ENCODE measurements at places on chromosomes 1 and 21.

GRCh38 chr1:19128968-19129514, 81.0 kb downstream of the UBR4 start:
- DNase-seq, result no peak

- DNase-seq, result no peak
Observed at GRCh38 chr1:234731569-234732085, 121.6 kb upstream of the IRF2BP2 start.

DNA sequence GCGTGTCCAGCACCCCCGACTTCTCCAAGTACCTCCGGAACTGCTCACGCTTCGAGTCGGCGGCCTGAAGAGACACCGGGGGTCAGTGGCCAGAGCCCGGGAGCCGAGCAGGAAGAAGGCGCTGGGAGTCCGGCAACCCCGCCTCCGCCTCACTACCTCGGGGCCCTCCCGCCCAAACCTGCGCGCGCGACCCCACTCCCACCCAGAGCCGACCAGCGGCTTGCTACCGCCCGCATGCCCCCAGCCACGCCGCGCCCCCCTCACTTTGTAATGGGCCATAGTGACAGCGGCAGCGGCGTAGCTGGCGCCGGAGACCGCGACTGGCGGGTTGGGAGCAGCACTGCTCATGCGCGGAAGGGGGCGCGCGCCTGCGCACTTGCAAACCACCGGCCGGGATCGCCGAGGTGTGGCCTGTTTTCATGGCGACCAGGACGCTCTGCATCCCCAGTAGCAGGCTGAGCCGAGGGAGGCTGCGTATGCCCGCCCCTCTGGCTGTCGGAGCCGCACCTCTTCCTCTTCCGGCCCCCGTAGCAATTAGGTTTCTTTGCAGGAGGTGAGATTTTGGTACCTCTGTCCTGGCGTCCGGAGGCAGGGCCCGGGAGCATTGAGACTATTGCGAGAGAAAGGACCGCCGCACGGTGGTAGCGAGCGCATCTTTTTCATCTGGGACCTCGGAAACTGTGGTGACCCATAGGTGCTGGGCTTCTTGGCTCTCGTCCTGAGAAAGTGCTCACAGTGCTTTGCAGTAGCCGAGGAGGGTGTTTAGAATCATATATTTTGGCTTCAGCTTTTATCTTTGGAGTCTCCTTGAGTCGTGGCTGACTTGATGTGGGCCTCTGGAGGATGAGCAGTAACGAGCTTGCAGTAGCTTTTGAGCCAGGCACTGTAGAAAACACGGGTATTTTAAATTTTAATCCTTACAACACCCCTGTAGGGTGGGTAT, at the start of gene MYCBP:
TSS of gene MYCBP (minus strand) at position 322 of the 943 bp plus-strand sequence. CDS start at position 279, 43 bp downstream.
- DNase-seq, result peak; percentile 95

- no peak for DNase-seq
Observed at GRCh38 chr1:28176492-28177470, at the start of gene PTAFR. TSS of gene PTAFR (minus strand) at chr1:28176690. CDS start at chr1:28151021, 25,669 bp downstream.

DNA sequence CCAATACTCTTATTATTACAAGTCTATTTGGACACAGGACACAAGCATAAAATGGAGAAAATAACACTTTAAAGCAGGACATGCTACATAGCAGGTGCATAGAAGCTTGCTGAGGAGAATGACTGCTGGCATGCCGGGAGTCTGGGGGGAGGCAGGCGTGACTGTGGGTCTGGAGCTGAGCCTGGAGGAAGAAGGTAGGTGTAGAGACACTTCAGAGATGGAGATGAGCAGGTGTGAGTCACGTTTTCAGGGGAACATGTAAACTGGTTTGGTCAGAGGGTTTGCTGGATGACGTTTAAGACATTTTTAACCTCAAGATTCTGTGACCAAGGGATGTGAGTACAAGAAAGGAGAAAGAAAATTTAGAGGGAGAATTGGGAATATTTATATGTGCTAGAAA, 24.5 kb downstream of the OSCP1 start:
- no peak for DNase-seq

- no peak for DNase-seq
Observed at GRCh38 chr1:113453771-113454083, 63.4 kb downstream of the MAGI3 start.

DNA sequence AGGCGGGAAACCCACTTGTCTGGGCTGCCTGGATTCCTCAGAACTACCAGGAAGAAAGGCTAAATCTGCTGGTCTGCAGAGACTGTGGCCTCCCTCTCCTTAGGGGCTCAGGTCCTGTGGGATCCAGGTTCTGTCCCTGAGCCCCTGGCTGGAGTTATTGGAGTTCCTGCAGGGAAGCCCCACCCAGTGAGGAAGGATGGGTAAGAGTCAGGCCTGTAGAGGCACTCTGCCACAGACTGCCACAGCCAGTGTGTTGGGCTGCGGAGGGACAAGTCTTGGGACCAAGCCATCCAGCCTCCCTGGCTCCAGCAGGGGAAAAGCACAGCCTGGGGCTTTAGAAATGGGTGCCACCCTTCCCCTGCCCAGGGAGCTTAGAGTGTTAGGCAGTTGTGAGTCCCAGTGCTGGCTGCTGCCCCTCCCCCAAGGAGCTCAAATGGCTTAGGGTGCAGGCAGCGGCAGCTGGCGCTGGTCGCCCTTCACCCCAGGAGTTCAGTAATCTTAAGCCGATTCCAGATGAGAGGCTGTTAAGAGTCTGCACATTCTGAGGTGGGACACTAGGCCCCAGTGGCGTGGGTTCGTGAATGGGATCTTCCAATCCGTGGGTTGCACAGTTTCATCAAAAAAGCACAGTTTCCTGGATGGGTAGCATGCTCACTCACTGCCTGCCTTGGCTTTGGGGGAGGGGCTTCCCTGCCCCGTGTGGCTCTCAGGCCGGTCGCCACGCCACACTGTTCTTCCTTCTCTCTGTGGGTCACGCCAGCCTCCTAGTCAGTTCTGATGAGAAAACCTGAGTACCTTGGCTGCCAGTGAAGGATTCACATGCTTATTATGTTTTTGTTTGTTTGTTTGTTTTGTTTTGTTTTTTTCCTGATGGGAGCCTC, 57.6 kb upstream of the FMO3 start:
- DNase-seq, result no peak

GRCh38 chr1:41102653-41103052, 81.1 kb upstream of the SLFNL1 start:
- no peak for DNase-seq

Measured in H4 (cell line).